Femur (tissue), 1 donor: ENCODE measurements at places on chromosomes 1 and 21.

GRCh38 chr1:205073511-205073910 lies 10.7 kb downstream of the TMEM81 start:
- DNase-seq: peak; percentile 43

DNA sequence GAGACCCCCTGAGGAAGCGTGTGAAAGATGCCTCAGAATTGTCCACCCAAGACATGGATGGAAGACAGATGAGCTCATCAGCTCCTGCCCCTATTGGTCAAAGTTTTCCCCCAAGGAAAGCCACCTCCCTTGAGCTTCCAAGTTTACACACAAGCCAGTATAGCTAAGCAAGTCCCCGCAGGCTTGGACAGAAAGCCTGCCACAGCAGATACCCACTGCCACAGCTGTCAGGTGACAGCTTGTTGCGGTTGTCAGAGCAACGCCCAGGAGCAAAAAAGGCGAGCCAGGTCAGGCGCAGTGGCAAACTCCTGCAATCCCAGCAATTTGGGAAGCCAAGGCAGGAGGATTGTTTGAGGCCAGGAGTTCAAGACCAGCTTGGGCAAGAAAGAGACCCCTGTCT lies 60.9 kb upstream of the IFNAR2 start:
- no peak for DNase-seq

GRCh38 chr1:39575191-39576015 lies 1.2 kb downstream of the PABPC4 start:
- peak; percentile 65 for DNase-seq

DNA sequence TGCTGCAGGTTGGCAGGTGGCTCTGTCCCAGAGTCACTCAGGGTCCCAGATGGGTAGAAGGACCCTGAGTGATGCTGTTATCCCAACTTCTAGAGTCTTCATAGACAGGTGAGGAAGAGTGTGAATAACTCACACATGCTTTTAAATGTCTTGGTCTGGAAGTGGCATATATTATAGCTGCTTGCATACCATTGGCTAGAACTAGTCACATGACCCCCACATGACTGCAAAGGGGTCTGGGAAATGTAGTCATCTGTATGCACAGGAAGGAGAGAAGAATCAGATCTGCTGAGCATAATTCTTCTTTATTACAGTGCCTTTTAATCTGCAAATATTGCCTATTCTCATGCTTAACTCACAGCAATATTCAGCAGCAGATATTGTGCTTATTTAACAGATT lies 28.2 kb upstream of the KLHDC7A start:
- no peak for DNase-seq

- DNase-seq: no peak
These were observed 137.4 kb upstream of the GRIK3 start for GRCh38 chr1:37171691-37172090.

GRCh38 chr21:40120940-40121575 lies 253.8 kb downstream of the PCP4 start:
- no peak for DNase-seq

DNA sequence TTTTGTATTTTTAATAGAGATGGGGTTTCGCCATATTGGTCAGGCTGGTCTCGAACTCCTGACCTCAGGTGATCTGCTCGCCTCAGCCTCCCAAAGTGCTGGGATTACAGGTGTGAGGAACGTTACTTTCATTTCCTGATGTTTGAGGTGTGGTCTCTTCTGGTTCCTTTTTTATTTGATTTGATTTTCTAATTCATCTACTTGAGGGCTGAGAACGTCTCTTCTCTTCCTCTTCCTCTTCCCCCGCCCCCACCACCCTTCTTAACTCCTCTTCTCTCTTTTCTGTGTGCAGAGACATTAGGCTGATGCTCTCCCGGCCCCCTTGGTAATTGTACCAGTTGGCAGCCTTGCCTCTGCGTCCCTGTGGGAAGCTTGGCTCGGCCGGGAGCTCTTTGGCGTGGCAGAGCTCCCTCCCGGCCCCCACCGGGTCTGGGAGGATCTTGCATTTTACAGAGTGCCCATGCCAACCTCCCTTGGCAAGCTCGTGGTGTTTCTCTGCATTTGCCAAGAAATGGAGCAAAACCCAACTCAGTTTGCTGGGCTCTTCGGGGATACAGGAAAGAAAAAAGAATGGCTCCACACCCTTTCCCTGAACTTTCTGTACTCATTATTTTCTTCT lies 19.9 kb downstream of the CRYAA start:
- peak; percentile 72 for DNase-seq

- DNase-seq: no peak
These were observed 9.5 kb downstream of the GPR37L1 start for GRCh38 chr1:202131956-202132821.

- DNase-seq: no peak
These were observed 4.8 kb downstream of the AMPD2 start for GRCh38 chr1:109624201-109625010.

GRCh38 chr1:156414461-156415064 lies 45.6 kb downstream of the RHBG start:
- DNase-seq: no peak

DNA sequence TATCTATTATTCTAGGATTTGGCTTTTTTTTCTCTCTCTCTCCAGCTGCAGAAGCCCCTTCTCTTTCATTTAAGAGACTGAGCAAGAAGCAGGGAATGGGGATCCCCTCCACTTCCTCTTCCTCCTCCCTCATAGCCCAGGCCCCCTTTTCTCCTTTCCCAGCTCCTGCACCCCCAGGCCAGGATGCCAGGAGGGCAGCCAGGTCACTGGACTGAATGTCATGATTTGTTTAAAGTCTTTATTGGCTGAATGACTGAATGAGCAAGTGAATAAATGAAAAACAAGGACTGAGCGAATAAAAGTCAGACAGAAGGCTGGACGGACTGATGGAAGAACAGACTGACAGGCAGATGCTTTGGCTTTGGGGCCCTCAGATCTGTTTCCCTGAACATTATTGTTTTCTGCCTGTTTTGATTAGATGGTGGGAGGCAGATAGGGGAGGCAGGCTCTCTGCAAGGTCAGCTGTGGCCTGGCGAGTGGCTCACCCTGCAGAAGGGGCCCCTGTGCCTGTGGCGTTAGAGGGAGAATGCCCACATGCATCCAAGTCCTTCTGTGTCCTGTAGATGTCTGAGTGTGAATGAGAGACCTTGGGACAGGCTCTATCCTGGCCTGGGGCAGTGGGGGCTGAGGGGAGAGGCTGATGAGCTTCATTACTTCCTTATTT lies 20.3 kb upstream of the ADGRB2 start:
- DNase-seq: peak; percentile 8

DNA sequence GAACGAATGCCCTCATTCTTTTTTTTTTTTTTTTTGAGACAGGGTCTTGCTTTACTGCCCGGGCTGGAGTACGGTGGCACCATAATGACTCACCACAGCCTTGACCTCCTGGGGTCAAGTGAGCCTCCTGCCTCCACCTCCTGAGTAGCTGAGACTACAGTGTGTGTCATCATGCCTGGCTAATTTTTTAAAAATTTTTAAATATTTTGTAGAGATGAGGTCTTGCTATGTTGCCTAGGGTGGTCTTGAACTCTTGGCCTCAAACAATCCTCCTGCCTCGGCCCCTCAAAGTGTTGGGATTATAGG lies 69.4 kb downstream of the ALG14 start:
- DNase-seq: no peak

GRCh38 chr1:173688300-173688699 lies 18.6 kb upstream of the ANKRD45 start:
- no peak for DNase-seq

- DNase-seq: no peak
These were observed 25.5 kb downstream of the GRIK1 start for GRCh38 chr21:29914326-29914725.

- DNase-seq: peak; percentile 73
These were observed 78.9 kb downstream of the RAP1GAP start for GRCh38 chr1:21590126-21590880.

DNA sequence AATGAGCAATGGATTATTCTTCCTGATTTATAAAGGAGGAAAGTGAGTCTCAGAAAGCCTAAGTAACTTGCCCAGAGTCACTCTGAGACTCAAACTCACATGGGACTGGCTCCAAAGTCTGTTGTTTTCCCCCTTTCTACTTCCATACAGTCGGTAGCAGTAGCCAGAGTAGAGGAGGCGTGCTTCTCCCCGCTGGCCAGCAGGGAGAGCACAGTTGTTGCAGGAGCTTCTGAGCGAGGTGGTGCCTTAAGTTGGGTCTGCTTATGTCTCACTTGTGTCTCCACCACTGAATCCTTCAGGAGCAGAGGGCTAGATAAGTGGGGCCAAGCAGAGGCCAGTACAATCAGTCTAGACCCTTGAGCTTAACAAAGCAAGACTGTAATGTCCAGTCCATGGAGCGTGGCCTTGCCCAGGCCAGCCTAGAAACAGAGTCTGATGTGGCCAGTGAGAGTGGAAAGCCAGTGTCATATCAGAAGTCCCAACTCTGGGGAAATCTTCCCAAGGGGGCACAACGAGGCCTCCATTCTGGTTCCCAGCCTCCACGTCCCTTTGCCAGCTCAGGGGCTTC lies 181.9 kb downstream of the ZSCAN20 start:
- no peak for DNase-seq

DNA sequence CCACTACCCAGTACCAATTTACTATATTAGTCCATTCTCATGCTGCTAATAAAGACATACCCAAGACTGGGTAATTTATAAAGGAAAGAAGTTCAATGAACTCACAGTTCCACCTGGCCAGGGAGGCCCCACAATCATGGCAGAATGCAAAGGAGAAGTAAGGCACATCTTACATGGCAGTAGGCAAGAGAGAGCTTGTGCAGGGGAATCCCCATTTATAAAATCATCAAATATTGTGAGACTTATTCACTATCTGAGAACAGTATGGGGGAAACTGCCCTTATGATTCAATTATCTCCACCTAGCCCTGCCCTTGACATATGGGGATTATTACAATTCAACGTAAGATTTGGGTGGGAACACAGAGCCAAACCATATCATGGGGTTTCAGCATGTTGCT lies 6.4 kb downstream of the CD58 start:
- DNase-seq: no peak

DNA sequence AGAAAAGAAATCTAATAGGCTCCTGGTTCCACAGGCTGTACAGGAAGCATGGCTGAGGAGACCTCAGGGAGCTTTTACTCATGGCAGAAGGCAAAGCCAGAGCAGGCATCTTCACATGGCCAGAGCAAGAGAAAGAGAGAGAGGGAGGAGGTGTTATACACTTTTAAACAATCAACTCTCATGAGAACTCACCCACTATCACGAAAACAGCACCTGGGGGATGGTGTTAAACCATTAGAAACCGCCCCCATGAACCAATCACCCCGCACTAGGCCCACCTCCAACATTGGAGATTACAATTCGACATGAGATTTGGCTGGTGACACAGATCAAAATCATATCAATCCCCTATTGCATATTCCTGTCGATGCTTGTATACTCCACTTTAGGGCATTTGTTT lies 93.5 kb downstream of the MRPL39 start:
- no peak for DNase-seq

DNA sequence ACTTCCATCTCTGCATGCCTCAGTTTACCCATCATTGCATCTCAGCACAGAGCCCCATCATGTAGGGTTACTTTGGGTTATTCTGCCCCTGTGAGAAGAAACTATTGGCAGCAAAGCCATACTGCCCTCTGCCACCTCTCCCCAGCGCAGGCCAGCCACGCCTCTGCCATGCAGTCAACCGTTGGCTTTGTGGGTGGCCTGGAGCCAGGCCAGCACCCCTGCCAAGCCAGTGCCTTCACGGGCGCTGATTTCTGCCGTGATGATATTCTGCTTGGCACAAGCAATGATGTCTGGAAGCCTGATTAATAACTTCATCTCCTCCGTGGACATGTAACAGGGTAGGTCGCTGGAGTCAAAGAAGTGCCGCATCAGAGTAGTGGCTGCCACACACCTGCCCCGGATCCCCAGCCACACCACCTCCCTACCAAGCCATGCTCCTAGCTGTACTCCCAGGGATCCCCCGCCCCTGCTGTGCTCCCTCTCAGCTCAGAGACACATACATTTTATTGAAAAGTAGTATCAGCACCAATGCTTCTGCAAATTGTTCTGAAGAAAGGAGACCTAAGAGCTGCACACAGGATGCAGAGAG lies 15.0 kb upstream of the CEP85 start:
- no peak for DNase-seq

GRCh38 chr1:106494646-106495045 lies 561.8 kb upstream of the PRMT6 start:
- DNase-seq: no peak

DNA sequence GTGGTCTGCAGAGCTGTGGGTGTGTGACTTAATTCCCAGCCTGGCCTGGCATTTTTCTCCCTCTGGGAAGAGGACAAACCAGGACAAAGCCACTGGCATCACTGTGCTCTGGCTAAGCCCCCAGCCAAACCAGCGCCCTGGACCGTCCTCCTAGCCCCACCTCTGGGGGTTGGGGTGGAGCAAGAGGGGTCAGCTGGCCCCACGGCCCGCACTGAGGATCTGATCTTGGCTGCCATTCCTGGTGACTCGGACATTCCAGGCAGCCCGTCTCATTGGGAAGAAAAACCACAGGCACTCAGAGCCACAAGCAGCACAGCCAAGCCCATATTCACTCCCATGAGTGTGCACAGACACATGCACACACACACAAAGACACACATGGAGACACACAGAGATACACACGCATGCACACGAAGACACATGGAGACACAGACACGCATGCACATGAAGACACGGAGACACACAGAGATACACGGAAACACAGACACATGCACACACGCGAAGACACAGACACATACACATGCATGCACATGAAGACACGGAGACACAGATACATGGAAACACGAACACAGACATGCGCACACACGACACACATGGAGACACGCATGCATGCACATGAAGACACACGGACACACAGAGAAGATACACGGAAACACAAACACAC lies 2.3 kb upstream of the MXRA8 start:
- peak; percentile 89 for DNase-seq

DNA sequence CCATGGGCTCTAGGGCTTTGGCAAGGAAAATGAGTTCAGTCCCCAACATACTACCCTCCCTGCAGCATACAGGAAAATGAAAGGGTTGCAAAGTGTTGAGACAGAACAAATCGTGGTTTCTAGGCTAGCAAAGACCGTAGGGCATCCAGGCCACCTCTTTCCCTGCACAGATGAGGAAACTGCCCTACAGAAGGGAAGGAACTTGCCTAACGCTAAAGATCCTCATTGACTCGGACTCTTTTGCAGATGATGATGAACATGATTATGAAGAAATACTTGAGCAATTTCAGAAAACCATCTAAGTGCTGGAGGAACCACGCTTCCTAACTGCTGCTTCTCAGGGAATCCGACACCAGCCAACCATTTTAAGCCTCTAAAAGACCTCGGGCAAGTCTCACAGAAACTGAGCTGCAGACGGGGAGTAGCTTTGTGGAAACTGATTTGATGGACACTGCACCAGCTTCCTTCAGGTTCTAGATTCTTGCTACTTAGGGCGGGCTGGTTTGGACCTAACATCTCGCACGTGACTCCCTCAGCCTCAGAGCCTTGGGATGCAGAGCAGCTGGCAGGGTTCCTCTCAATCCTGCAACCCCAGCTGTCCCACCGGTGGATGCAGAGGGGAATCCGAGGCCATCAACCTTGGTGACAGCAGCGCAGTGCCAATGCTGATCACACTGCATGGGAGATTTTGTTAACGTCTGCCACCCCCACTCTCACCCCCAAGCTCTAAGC lies 13.4 kb downstream of the THEMIS2 start:
- DNase-seq: no peak
